Transverse colon (tissue), 4 donors: ENCODE measurements at places on chromosomes 1 and 21. TPM values are rescaled to one million over a fixed set of nuclear protein-coding genes. Genes with fewer than 3 reads are reported as not detected.

DNA sequence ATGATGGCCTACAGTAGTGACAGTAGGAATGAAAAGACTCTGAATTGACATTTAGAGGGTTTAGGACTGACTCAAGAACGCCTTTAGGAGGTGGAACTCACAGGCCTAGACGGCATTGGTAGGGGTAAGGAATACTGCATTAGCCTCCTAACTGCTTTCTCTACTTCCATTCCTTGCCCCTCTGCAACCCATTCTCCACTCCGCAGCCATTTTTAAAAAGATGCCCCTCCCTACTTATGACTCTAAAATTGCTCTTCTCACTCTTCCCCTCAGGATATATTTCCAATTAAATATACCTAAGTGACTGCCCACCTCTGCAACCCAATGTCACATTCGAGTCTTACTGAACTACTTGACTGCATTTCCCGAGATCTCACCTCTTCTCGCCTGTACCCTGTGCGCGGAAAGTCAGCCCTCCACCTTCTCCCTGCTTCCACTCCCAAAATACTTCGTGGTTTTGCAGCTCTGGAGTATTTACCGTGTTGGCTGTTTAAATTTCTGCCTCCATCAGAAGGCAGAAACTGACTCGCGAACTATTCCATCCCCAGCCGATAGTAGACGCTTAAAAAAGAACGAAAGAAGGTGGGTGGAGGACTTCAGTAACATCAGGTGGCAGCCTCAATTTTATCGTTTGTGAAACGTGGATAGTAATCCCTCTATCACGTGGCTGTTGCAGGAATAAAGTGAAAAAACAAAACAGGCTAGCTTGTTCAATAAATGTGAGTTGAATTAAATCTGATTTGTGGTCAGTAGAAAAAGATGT, 1.1 kb upstream of the YBX1 start:
- peak overlapping the region; percentile 53 for H3K4me3 ChIP-seq
- peak overlapping the region; percentile 96 for H3K27ac ChIP-seq
- no peaks in the 10 kb centered on the region for H3K27me3 ChIP-seq
- peaks cover 40% of the 10 kb centered on the region for H3K4me1 ChIP-seq
- no peak for DNase-seq

DNA sequence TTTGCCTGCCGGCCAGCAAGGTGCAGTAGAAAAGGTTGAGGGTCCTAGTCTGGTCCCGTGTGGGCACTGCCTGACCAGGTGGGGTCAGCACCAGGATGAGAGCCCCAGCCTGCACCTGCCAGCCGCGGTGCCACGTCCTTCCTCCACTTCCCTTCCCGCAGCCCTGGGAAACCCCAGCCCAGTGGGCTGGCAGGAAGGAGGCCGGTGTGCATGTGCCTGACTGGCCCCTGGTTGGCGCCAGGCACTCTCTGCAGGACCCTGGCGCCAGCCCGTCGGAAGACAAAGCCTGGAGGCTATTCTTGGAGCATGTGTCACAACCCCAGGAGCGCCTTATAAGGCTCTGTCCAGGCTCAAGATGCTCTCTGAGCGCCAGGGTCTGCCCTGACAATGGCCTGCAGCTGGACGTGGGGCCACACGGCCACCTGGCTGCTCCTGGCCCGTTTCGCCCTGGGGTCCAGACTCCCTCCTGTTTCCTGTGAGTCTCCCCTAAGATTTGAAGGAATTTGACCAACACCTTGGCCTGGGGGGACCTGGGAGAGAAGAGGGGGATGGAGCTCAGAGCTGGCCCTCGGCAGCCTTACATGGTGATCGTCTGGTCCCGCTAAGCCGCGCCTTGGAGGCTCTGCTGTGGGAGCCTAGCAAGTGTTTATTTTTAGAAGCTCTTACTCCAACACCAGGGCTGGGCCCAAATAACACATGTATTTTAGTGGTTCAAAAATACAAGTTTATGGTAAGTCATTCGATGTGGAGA, 31.9 kb upstream of the POFUT2 start:
- peaks cover 16% of the 10 kb centered on the region for H3K4me1 ChIP-seq
- no peaks in the 10 kb centered on the region for H3K36me3 ChIP-seq
- no peak for DNase-seq

Gene PWP2
- 12.1 TPM for total RNA-seq

Gene FCER1G
- total RNA-seq, result 73.6 TPM

DNA sequence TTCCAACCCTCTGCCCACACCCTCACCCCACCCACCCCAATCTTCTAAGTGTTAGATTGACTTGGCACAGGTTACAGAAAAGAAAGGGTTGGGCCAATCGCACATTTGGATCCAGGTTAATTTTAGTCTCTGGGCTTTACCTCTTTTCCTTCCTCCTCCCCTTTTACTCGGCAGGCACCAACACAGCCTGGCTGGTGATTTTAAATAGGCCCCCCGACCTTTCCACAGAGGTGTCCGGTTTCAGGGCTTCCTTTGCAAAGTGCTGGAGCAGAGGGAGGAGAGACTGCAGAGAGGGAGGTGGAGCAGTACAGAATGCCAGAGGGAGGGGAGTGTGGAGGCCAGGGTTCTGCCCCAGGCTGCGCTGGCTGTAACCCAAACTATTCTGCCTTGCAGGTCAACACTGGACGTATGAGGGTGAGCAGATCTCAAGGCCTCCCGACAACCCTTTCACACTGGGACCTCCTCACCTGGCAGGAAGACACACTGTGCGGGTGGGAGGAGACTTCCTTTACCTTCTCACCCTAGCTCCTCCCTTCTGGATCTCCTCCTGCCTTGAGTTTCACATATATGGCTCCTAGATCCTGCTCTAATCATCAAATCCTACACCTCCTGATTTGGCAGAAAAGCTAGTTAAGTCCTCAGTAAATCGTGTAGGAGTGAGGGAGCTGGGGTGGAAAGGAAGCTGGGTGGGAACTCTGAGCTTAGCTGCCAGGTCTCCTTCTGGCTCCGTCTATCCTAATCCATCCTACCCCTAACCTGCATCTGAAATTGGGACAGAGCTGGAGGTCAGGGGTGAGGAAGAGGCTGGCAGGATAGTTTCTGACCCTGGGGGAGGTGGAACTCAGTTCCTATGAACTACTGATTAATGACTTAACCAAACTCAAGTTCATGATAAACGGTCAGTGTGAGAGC, 2.4 kb downstream of the CA14 start:
- no peak overlapping the region for H3K4me3 ChIP-seq
- H3K27me3 ChIP-seq, result peaks cover 4% of the 10 kb centered on the region
- DNase-seq, result peak; percentile 66
- H3K4me1 ChIP-seq, result peaks cover 8% of the 10 kb centered on the region
- H3K27ac ChIP-seq, result peak overlapping the region; percentile 31
- no peaks in the 10 kb centered on the region for H3K36me3 ChIP-seq

Gene FALEC
- not detected for total RNA-seq

Gene KRTAP21-2
- not detected for total RNA-seq

- H3K36me3 ChIP-seq, result no peaks in the 10 kb centered on the region
- H3K27me3 ChIP-seq, result no peaks in the 10 kb centered on the region
- H3K4me1 ChIP-seq, result peaks cover 3% of the 10 kb centered on the region
- peak overlapping the region; percentile 74 for H3K27ac ChIP-seq
- H3K4me3 ChIP-seq, result no peak overlapping the region
These were observed 8.0 kb downstream of the FAAH start for GRCh38 chr1:46401964-46402626.

- no peak for DNase-seq
- H3K27me3 ChIP-seq, result no peaks in the 10 kb centered on the region
- H3K27ac ChIP-seq, result no peak overlapping the region
- H3K4me1 ChIP-seq, result no peaks in the 10 kb centered on the region
- H3K36me3 ChIP-seq, result no peaks in the 10 kb centered on the region
These were observed 51.0 kb downstream of the MYSM1 start for GRCh38 chr1:58648842-58649241.

GRCh38 chr1:27577504-27578188, 26.3 kb downstream of the AHDC1 start:
- peak overlapping the region; percentile 95 for H3K27ac ChIP-seq
- H3K27me3 ChIP-seq, result no peaks in the 10 kb centered on the region
- no peak for DNase-seq
- H3K4me3 ChIP-seq, result no peak overlapping the region
- no peaks in the 10 kb centered on the region for H3K36me3 ChIP-seq
- peaks cover 37% of the 10 kb centered on the region for H3K4me1 ChIP-seq

DNA sequence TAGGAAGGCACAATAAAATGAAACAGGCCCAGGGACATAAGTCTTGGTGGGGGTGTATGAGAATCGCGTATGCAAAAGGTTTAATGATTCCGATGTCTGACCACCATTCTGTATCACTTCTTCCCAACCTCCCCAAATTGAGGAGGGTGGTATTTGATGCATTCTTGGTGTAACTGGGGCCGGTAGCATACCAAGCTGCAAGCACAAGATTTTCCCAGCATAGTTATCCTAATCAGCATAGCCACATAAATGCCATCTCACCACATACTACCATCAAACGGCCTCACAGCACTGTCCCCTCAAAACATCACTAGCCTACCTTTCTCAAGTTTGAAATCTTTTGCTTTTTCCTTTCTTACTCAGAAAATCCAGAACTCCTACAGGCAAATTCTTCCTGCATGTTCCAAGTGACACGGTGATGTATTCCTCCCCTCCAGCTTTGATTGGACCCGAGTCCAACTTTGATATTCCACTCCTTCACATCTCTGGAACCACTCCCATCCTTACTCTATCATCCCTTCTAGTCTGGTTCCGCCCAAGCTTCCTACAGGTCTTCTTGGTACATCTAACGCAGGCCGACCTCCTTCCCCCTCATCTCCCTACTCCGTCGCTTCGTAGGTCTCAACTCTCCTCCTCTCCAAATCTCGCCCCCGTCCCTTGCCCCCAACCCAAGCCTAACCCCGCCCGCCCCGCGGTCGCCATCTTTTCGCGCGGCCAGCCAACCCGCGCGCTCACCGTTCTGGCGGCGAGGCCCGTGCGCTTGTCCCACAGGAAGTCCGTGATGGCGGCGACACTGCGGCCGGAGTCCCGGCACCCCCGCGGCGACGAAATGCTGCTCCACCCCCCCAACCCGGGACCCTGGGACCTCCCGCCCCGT, 600 bp downstream of the CLK2 start:
- DNase-seq, result no peak
- H3K27ac ChIP-seq, result peak overlapping the region; percentile 98
- peak overlapping the region; percentile 90 for H3K4me3 ChIP-seq
- H3K36me3 ChIP-seq, result no peaks in the 10 kb centered on the region
- no peaks in the 10 kb centered on the region for H3K27me3 ChIP-seq

GRCh38 chr1:64514197-64514765, 44.4 kb downstream of the CACHD1 start:
- DNase-seq, result no peak
- H3K27ac ChIP-seq, result peak overlapping the region; percentile 57
- H3K27me3 ChIP-seq, result no peaks in the 10 kb centered on the region
- peaks cover 8% of the 10 kb centered on the region for H3K4me1 ChIP-seq
- H3K36me3 ChIP-seq, result no peaks in the 10 kb centered on the region
- no peak overlapping the region for H3K4me3 ChIP-seq

DNA sequence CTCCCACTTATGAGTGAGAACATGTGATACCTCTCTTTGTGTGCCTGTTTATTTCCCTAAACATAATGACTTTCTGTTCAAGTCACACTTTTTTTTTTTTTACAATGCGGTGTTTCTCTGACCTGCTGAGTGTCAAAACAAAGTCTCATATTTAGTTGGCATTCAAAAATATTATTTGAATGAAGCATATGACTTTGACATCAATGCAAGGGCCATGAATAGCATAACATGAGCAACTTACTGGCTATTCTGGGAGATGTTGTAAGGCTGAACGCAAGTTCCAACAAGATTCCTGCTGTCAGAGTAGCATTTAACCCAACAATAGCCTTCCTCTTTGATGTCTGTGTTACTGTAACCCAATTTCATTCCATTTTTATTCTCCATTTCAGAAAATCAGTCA, 2.0 kb upstream of the KRTAP19-1 start:
- no peaks in the 10 kb centered on the region for H3K27me3 ChIP-seq
- H3K27ac ChIP-seq, result no peak overlapping the region
- no peaks in the 10 kb centered on the region for H3K36me3 ChIP-seq
- no peak overlapping the region for H3K4me3 ChIP-seq
- no peak for DNase-seq
- no peaks in the 10 kb centered on the region for H3K4me1 ChIP-seq

- no peak for DNase-seq
- H3K36me3 ChIP-seq, result no peaks in the 10 kb centered on the region
- no peak overlapping the region for H3K27ac ChIP-seq
- no peaks in the 10 kb centered on the region for H3K27me3 ChIP-seq
- H3K4me3 ChIP-seq, result no peak overlapping the region
These were observed 14.7 kb upstream of the OR2T27 start for GRCh38 chr1:248670003-248670402.

Gene MARK1
- total RNA-seq, result 6.0 TPM

- no peak overlapping the region for H3K4me3 ChIP-seq
- no peaks in the 10 kb centered on the region for H3K27me3 ChIP-seq
- H3K27ac ChIP-seq, result no peak overlapping the region
- DNase-seq, result no peak
These were observed 164.8 kb upstream of the JUN start for GRCh38 chr1:58948671-58949070.

DNA sequence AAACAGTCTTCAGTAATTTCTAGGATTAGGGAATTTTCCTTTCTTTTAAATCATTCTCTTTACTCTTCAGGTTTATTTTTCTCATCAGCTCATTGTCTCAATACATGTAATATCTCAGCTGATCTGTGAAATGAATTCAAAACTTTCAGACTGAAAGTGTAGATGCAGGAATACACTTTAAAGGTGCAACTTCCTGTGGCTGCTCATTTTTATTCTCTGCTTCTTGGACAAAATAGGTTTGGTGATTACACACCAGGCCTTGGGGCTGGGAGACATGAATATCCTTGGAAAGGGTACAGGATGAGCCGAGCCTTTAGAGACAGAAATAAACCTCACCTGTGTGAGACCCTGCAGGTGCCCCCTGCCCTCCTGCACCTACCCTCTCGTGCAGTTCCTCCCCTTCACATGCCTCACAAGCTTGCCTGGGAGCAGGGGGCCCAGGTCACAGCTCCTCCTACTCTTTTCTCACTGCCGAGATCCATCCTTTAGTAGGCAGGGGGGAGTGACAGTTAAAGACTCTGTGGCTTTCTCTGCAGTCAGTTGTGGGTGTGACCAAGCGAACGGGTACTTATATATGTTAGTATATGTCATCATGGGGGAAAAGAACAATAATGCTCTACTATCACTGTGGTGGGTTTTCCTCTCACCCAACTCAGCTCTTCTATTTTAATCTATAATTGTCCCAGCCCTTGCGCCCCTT, 23.6 kb downstream of the XCL2 start:
- H3K4me1 ChIP-seq, result no peaks in the 10 kb centered on the region
- H3K27me3 ChIP-seq, result no peaks in the 10 kb centered on the region
- H3K36me3 ChIP-seq, result no peaks in the 10 kb centered on the region
- no peak overlapping the region for H3K4me3 ChIP-seq

DNA sequence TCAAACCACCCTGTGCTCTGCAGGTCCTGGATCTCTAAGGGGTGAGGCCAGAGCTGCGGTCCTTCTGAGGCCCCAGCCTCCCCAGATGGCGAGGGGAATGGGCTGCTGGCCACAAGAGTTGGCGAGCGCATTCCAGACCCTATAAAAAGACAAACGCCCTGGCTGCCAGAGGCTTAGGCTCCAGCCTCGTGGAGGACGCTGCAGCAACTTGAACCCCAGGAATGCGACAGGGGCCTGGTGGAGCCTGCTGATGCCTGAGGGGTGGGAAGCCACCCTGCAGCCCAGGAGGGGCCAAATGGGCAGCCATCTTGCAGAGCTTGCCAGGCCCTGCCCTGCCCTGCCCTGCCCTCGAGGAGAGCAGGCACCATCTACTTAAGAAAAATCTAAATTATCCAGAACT, 8.6 kb downstream of the CACNA1S start:
- H3K27ac ChIP-seq, result no peak overlapping the region
- H3K27me3 ChIP-seq, result no peaks in the 10 kb centered on the region
- H3K36me3 ChIP-seq, result no peaks in the 10 kb centered on the region
- H3K4me3 ChIP-seq, result no peak overlapping the region

Gene CFAP45
- not detected for total RNA-seq
